ENCODE measurements at places on chromosomes 3 and 15.

DNA sequence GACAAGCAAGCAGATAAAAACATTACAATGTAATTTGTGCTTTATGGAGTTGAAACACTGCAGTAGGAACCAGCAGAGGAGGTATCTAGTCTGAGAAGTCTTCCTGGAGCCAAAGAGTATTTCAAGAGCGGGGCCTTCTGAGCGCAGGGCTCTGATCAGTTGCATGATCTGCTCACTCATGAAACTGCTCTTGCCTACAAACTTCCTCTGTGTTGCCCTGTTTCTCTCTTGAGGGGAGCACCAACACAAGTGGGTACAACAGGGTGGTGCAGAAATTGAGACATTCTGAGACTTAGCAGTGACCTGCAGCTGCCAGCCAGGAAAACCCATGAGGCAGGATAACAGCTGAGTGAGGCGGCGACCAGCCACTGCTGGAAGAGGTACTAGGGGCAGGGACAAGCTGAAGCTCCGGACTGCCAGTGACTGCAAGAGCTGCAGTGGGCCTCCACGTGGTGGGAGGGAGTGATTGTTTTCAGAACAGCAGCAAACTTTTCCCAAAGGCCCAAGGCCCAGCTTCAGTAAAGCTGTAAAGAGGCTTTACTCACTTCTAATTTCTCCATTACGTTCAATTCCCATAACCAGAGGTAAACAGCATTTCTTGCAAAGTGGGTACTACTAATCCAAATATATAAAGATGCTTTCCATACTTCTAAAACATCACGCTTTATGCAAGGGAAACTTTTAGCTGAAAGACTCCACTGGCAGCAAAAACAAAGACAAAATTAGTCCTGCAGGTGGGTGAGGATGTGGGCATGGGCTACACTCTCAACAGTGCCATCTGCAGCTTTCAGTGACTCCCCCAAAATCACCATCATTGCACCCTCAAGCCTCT, 69.0 kb upstream of the LPP start:
- DNase-seq, result no peak

- DNase-seq, result no peak
Measured at GRCh38 chr15:78139578-78139977, 8.3 kb upstream of the CIB2 start.

GRCh38 chr3:42096796-42097565, 5.8 kb downstream of the TRAK1 start:
- DNase-seq, result no peak

- no peak for DNase-seq
Measured at GRCh38 chr3:56064684-56065083, 403.6 kb downstream of the ERC2 start.

- DNase-seq, result peak; percentile 70
Measured at GRCh38 chr3:10224794-10225665, 23.2 kb upstream of the TATDN2 start.

DNA sequence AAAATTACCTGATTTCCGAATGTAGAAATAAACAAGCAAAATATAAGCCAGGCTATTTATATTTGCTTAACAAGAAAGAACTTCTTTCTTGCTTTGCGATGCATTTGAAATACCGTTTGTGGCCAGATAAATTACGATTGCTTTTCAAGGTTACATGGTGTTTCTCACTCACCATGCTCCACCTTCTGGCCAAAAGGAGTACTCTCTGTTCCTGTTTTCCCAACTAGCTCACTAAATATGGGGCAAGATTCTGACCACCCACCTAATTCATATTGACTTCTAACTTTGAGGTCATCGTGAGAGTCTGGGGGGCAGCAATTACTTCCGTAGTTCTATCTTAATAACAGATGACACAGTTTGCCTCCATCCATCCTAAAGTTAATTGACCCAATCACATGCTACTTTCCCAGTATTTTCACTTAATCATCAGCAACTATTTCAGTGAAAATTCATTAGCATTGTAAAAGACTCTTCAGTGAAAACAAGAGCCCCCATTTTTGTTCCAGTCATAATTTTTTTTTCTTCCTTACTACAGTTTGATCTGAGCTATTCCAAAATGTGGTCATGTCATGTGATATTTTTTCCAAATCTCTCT, 25.9 kb downstream of the ACP3 start:
- DNase-seq, result peak; percentile 61

DNA sequence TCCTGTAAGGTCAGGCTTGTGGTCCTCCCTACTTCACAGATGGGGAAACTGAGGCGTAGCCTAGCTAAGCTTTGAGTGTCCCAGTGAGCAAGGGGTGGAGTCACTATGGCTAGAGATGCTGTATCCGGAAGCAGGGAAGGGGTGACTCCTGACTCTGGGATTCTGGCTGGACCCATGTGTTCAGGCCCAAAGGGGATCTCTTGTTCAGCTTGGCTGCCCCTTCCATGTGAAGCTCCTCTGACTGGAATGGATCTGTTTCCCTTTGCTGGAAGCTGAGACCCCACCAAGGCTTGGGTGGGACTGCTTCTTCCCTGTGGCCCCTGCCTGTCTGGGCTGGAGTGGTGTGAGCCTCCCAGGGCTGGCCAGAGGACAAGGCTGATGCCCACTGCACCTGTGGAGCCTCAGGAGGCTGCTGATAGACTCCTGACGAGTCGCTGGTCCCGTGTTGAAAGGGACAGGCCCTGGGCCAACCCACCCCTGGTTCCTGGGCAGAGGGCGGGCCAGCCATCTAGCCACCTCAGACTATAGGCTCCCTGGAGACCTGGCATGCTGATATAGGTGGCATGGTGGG, 1.0 kb downstream of the MAPKAPK3 start:
- no peak for DNase-seq

DNA sequence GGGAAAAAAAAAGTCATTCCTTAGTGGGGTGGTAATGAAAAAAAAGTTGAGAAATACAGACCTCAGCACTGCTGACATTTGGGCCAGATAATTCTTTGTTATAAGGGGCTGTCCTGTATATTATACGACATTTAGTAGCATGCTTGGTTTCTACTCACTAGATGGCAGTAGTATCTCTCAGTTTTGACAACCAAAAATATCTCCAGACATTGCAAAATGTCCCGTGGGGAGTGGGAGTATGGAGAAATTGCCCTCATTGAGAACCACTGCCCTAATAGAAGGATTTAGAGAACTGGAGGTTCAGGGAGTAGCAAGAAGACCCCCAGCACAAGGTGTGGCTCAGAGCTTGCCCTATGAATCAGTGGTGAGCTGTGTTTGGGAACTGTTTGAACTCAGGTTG, 28.6 kb upstream of the TEX264 start:
- DNase-seq, result no peak

DNA sequence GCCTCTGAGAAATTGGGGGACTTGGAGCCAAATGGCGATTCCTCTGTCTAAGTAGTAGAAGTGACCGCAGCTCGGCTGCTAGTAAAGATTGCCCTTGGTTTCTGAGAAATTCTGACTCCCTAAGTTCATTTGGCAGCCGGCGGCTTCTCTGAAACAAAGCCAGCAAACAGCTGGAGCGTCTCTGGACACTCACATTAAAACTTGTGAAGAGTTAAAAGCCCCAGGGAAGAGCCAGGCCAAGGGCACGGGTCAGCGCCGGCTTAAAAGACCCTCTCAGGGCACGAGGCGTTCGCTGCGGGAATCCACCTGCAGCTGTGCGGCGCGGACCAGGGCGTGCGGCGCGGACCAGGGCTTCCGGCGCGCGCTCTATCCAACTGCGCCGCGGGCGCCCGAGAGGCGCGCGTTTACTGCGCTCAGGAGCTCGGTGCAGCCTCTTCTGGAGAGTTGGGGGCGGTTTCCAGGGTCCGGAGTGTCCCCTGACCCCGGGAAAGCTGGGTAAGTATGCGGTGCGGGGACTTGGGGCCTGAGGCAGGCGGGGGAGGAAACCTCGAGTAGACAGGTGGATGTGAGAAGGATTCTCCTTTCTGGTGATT, at the start of gene COL6A5:
TSS of gene COL6A5 (plus strand) at position 186 of the 593 bp plus-strand sequence. CDS start 27,967 bp downstream, outside the sequence.
- no peak for DNase-seq

DNA sequence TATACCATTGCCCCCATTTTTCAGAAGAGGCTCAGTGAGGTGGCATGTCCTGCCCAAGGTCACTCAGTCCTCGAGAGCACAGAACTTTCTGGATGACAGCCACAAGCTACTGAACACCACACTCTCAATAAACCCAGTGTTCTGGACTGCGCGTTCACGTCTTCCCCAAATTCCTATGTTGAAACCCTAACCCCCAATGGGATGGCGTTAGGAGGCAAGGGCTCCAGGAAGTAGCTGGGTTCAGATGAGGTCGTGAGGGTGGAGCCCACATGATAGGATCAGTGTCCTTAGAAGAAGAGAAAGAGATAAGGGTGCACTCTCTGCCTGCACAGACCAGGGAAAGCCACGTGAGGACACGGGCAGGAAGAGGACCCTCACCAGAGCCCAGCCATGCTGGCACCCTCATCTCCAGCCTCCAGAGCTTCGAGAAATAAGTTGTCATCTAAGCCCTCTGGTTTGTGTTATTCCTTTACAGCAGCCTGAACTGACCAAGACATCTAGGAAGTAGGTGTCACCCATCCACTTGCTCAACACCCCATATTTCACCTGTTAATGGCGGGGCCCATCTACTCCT, 324.0 kb downstream of the UACA start:
- DNase-seq, result no peak

DNA sequence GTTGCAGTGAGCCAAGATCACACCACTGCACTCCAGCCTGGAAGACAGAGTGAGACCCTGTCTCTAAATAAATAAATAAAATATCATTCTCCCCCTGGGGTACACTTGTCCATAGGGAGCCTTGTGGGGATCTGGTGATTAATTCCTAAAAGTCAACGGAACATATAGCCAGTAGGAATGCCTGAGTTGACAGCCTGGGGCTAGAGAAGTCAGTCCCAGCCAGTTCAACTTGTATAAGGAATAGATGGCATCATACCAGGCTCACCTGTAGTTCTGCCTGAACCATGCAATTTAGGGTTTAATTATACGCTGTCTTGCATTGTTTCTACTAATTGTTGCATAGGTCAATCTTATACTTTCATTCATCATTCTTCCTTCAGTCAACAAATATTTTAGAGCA, 5.9 kb upstream of the BOC start:
- DNase-seq, result peak; percentile 68

- DNase-seq, result no peak
Measured at GRCh38 chr3:4856986-4857385, 122.3 kb upstream of the BHLHE40 start.

DNA sequence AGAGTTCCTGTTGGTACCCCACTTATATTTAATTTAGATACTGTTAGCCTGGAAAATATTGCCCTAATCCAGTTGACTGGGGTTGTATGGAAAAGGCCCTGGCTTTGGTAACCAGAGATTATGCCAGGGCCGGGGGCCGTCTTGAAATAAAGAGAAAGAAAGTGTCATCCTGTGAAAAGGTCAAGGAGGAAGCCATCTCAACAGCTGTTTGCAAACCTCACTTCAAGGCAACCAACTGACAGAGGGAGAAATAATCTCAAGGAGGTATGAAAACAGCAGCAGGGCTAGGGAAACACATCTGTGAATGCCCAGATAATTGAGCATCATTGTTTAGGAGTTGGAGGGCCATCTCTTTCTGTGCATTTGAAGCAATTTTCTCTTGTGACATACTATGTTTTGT, 190.8 kb downstream of the SUCLG2 start:
- no peak for DNase-seq

DNA sequence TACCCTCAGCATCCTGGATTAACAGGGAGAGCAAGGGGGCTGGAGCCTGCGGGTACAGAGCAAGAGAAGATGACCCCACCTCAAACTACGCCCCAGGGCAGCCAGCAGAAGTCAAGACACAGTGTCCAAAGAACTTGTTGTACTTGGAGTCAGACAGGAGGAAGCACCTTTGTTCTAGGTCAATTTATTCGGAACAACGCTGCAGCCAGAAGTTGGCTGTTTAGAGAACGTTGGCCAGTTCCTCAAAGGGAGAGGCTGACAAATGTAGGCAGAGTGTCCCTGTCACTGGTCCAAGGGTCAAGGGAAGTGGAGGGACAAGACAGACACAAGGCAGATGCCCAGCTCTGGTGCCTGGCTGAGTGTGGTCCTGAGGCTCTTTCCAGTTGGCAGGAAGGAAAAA, 32.1 kb upstream of the PIAS1 start:
- DNase-seq, result no peak

DNA sequence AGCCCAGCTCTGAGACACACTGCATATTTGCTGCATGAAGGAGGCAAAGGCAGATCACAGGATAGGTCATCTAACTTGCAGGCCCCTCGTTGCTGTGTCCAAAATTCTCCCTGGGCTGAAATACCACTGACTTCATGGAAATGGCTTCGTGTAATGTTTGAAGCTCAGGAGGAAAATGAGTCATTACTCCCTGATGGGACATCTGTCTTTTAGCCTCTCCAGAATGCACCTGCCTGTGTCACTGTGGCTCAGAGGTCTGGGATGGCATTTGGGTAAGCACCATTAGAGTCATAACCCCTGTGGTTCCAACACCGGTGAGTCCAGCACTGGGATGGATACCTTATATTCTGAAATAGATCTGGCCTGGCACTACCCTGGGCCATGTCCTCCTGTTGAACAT, 51.5 kb downstream of the IL12A start:
- no peak for DNase-seq

- no peak for DNase-seq
Measured at GRCh38 chr3:115226844-115227445, 79.9 kb upstream of the ZBTB20 start.

DNA sequence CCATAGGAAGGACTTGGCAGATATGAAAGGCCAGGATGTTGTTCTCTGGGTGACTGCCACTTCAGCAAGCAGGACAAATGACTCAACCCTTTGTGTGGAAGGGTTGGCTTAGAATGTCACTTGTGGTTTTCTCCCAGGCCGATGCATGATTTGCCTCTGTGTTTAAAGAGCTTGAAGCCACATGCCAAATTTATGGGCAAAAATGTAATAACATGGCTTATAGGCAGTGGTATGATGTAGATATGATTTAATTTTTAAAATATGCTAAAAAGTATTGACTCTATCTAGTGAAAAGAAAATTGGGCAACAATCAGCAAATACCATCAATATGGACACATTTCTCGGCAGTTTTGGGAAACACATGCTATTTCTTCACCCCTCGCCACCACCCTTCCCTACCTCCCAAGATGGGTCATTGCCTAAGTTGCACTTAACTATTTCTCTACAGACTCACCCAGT, 114.6 kb downstream of the CYP19A1 start:
- DNase-seq, result no peak

- no peak for DNase-seq
Measured at GRCh38 chr3:114582929-114583328, 289.1 kb downstream of the TIGIT start.

- DNase-seq, result no peak
Measured at GRCh38 chr3:15096046-15096445, 2.9 kb downstream of the RBSN start.

DNA sequence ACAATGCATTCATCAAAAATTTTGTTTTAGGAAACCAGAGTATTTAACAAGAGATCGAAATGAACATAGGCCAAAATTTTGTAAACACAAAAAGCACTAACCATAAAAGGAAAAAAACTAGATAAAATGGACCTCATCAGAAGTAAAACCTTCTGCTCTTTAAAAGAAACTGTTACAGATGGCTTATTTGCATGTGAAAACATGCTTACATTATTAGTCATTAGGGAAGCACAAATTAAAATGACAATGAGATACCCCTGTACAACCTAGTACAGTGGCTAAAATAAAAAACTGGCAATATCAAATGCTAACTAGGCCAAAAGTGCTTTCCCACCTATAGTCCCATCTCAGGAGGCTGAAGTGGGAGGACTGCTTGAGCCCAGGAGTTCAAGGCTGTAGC, 19.3 kb downstream of the UBR1 start:
- DNase-seq, result no peak

Measured in COR-L47 (cell line).